Fibroblast of skin of left quadriceps (primary cell): ENCODE measurements at places on chromosomes 13 and 19.

- DNase-seq, result no peak
Observed at GRCh38 chr19:1322198-1322981, 36.7 kb downstream of the EFNA2 start.

GRCh38 chr13:22717036-22717435 is 463.7 kb upstream of the SGCG start:
- DNase-seq, result no peak

DNA sequence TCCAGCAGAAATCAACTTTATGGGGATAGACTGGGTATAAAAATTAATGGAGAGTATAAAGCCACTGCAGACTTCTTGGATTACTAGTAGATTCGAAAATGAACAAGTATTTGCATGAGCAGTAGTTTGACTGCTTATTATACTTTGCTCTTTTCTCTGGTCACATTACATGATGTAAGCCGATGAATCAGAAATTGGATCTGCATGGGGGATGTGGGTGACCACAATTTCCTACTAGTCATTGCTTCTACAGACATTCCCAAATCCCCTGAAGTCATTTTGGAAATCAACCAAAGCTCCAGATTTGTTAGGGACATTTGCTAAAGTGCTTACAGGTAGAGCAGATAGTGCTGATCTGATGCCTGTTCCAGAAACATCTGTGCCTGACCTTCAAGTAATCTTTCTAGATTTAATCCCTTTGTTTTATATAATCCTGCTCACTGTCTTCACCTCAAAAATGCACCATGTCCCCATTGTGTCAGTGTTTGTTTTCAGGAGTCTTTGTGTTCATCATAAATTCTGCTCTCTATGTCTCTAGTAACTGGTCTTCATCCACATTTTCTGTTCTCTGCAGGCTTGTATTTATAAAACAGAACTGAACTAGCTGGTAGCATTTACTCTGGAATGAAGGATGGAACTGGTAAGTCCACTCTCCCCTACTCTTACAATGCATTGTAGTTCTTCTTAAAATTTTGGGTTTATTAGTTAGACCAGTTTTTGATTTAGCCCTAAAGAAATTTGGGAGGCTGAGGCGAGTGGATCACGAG is 201.5 kb upstream of the CSNK1A1L start:
- peak; percentile 91 for DNase-seq

DNA sequence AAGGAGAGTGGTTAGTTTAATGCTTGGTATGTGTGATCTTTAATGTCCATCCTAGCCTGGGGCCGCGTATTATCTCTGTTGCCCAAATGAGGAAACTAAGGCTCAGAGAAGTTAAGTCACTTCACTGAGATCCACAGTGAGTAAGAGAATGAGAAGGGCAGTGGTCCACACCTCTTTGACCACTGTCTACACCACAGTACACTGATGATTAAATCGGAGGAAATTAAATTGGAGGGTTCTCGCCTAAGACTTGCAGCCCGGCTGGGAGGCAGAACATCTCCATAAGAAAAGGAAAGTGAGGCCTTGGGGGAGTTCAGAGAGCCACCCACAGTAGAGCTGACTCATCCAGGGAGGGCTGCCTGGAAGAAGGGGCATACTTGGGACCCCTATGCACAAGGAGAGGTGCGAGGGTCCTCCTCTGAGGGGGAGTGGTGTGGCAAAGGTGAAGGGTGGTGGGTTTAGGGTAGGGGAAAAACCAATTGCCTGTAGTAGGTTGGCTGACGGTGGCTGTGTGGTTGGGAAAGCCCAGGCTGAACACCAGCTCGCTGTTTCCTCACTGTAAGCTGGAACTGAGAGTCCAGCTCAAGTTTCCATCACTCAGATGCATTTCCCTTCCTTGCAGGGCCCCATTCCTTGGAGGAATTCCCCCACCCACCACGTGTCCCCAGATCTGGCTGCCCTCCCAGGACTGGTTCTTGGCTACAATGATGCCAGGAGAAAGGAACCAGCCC is 15.0 kb upstream of the DHRS12 start:
- no peak for DNase-seq

GRCh38 chr19:10961073-10961860 is 437 bp downstream of the SMARCA4 start:
- no peak for DNase-seq

DNA sequence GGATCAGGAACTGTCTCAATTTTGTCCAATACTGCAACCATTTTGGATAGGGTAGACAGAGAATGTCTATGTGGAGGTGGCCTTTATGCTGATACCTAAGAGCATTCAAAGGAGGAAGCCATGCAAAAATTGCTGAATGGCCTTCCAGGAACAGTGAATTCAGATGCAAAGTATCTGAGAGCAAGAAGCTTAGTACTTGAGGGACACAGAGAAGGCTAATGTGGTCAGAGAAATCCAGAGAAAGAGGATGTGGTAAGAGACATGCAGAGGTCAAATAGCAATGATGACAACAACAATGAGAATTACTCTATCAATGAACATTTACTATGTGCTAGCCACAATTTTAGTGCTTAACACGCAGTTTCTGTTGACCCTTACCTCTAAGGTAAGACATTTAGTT is 785.6 kb upstream of the KLHL1 start:
- DNase-seq, result no peak

GRCh38 chr19:43738780-43739211 is 16.0 kb downstream of the SMG9 start:
- DNase-seq, result no peak
